ENCODE measurements at places on chromosomes 11 and 22. TPM values are rescaled to one million over a fixed set of nuclear protein-coding genes. Genes with fewer than 3 reads are reported as not detected.
A peak's percentile ranks its signal among the peaks of the same experiment; 100 is the strongest.

DNA sequence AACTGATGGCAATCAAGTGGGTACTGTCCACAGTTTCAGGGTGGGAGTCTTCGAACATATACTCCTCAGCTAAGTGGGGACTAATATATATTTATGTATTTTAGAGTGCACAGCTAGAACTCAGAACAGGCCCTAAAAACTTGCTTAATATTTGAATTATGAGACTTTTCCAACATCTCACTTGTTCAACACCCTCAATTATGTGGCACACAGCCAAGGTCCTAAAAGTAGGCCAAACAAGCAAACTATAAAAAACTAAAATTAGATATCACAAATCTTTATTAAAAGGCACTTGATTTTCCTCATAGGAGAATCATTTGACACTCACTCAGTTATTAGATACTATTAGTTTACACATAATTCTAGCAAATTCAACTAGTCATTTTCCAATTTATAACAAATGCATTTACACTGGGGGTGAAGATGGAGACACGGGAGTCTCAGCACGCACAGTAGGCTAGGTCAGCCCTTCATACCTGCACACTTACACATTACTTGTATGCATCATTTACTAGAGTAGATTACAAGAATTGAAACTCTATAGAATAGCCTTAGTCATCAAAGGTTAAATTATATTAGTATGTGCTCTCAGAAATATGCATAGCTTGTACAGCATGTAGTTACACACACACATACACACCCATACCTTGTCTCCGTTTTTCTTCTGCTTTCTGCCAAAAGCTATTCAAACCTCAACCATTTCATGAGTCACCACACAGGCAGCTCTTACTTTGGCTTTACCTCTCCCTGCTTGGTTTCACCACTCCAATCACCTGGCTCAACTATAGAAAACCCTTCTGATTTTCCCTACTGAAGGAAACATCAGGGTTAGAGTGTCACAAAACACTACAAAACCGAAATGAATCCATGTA lies 171.5 kb downstream of the SBF2 start:
- no peak overlapping the region for H3K4me3 ChIP-seq
- DNase-seq: no peak
- H3K27ac ChIP-seq: peak overlapping the region; percentile 14

DNA sequence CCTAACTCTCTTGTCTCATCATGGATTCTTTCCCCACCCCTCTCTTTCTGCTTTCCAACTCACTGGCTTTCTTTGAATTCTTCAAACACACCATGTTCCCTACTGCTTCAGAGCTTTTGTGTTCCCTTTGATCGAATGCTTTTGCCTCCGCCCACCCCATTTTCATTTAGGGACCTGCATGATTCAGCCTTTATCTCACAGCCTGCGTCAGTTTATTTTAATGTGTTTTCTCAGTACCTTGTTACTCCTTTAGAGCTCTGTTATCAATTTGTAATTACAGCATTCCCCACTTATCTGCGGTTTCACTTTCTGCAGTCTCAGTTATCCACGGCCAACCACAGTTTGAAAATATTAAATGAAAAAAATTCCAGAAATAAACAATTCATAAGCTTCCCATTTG lies 451.3 kb downstream of the METTL15 start:
- H3K27ac ChIP-seq: no peak overlapping the region
- no peaks in the 10 kb centered on the region for H3K4me1 ChIP-seq
- H3K36me3 ChIP-seq: no peaks in the 10 kb centered on the region
- DNase-seq: no peak

GRCh38 chr11:115707180-115707905 lies 203.1 kb upstream of the CADM1 start:
- DNase-seq: no peak
- no peak overlapping the region for H3K27ac ChIP-seq
- H3K36me3 ChIP-seq: no peaks in the 10 kb centered on the region
- peaks cover 17% of the 10 kb centered on the region for H3K27me3 ChIP-seq

DNA sequence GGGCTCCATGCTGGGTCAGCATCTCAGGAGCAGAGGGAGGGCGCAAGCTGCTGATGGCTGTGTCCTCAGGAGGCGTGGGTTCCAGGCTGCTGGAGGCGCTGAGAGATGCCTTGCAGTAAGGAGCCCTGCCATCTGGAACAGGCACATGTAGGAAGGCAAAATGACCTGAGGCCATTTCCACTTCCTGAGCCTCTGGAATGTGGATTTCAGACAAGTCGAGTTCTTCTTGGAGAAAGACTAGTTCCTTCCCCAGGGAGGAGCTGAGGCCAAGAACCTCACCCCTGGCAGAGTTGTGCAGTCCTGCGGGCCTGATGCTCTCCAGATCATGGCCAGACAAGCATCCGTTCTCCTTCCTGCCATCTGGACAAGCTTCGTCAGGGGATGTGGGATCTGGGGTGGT lies 19.3 kb downstream of the HPS4 start:
- peaks cover 43% of the 10 kb centered on the region for H3K4me1 ChIP-seq
- no peaks in the 10 kb centered on the region for H3K27me3 ChIP-seq
- H3K27ac ChIP-seq: peak overlapping the region; percentile 29
- DNase-seq: no peak
- peaks cover 73% of the 10 kb centered on the region for H3K36me3 ChIP-seq
- no peak overlapping the region for H3K4me3 ChIP-seq

DNA sequence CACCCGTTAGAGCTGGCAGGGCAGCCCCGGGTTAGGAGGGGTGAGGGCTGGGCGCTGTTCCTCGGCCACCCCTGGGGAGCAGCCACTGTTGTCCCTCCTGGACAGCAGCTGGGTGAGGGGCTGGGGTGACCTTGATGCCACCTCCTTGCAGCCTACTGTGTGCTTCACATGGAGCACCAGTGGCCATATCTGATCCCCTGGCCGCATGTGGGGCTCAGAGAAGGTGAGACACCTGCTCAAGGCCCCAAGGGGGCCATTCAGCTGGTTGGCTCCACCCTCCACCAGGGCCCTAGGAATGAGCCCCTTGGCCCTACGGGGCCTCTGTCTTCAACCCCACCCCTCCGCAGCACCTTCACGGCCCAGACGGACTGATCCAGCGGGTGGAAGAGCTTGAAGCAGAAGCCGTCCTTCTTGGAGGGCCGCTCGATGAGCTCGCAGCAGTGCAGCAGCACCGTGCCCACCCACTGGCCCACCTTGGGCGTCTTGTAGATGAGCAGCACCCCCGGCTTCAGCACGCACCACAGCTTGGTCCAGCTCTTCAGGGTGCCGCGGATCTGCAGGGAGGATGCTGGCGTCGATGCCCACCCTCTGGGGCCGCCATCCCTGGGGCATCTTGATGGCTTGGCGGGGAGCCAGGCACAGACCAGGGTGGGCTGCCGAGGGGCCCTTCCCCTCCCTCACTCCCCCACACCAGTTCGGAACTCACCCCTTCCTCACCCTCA lies 44.9 kb downstream of the OSBPL5 start:
- DNase-seq: peak; percentile 76
- H3K4me1 ChIP-seq: peaks cover 26% of the 10 kb centered on the region
- H3K36me3 ChIP-seq: peaks cover 43% of the 10 kb centered on the region
- no peaks in the 10 kb centered on the region for H3K27me3 ChIP-seq

DNA sequence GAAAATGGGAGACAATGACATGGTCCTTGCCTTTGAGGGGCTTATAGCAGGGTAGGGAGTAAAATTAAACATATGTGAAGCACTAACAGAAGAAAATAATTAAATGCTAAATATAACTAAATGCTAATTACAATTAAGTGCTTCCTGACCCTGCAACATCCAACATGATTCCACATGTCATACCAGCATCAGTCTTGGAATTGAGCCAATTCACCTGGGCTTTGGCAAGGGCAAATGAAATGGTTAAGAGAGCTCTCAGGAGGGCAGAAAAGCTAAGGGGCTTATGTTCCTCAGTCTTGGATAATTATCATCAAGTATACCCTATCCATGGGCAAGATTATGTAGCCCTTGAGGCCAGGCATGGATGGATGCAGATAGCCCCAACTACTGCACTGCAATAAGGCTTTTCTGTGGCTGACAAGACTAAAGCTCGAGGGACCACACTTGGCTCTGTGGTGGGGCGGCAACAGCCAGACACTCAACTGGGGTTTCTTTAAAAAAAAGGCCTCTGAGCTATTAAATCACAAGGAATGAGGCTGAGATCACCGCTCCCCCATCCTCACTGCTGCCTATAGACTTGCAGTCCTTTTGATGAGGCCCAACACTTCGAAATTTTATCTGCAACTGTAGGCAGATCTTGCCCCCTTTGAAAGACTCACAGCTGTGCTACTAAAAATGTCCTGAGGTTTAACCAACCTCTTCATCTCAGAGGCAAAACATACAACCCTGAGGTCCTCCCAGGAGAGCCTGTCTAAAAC lies 39.0 kb downstream of the IL18BP start:
- no peak for DNase-seq
- H3K36me3 ChIP-seq: peaks cover 27% of the 10 kb centered on the region
- peak overlapping the region; percentile 53 for H3K4me3 ChIP-seq
- peaks cover 60% of the 10 kb centered on the region for H3K4me1 ChIP-seq

GRCh38 chr22:35312198-35313059 lies 12.7 kb downstream of the TOM1 start:
- peak overlapping the region; percentile 85 for H3K27ac ChIP-seq
- peaks cover 77% of the 10 kb centered on the region for H3K4me1 ChIP-seq
- H3K36me3 ChIP-seq: no peaks in the 10 kb centered on the region

DNA sequence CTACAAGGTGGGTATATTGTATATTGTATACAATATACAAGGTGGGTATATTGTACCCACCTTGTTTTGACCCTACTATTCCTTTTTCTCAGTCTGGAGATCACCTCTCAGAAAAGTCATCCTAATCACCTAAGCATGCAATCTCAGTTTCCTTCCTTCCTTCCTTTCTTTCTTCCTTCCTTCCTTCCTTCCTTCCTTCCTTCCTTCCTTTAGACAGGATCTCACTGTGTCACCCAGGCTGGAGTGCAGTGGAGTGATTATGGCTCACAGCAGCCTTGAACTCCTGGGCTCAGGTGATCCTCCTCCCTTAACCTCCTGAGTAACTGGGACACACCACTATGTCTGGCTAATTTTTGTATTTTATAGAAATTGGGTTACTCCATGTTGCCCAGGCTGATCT lies 1.2 kb upstream of the KCNE3 start:
- no peak overlapping the region for H3K4me3 ChIP-seq
- no peak overlapping the region for H3K27ac ChIP-seq
- H3K36me3 ChIP-seq: no peaks in the 10 kb centered on the region
- no peak for DNase-seq
- peaks cover 17% of the 10 kb centered on the region for H3K4me1 ChIP-seq

GRCh38 chr22:29433856-29434255 lies 4.5 kb upstream of the RFPL1 start:
- no peak overlapping the region for H3K4me3 ChIP-seq
- no peak overlapping the region for H3K27ac ChIP-seq
- H3K4me1 ChIP-seq: no peaks in the 10 kb centered on the region
- DNase-seq: no peak

DNA sequence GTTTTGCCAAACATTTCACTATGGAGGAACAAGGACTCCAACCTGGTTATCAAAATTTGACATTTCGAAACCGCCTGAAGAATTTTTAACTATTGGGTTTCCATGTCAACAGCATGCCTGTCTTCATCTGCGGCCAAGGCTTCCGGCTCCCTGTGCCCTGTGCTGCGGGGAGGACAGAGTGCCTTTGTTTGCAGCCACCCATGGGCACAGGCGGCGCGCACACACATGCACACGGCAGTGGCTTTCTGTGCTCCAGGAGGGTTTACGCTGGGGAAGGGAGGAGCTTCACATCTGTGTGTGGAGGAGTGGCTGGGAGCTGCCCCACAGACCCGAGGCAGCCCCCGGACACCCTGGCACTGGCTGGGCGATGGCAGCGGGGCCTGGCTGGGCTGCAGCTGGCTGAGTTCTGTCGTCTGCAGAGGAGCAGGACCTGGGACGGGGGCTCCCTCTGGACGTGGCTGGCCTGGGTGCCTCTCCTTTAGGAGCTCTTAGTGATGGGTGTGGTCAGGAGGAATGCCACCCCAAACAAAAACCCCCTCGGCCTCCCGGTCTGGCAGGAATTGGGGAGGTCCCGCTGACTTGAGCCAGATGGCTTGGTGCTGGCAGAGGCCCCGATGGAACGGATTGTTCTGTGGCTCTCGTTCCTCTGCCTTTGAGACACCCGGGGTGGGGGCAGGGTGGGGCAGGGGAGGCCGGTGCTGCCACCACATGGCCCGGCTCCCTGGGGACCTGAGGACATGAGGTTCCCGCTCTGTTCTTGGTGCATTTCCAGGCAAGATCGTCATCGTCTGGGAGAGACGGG lies 1290.9 kb downstream of the BRD1 start:
- H3K36me3 ChIP-seq: no peaks in the 10 kb centered on the region
- peak overlapping the region; percentile 55 for H3K27ac ChIP-seq
- no peak for DNase-seq
- H3K4me3 ChIP-seq: peak overlapping the region; percentile 24
- H3K4me1 ChIP-seq: peaks cover 25% of the 10 kb centered on the region

DNA sequence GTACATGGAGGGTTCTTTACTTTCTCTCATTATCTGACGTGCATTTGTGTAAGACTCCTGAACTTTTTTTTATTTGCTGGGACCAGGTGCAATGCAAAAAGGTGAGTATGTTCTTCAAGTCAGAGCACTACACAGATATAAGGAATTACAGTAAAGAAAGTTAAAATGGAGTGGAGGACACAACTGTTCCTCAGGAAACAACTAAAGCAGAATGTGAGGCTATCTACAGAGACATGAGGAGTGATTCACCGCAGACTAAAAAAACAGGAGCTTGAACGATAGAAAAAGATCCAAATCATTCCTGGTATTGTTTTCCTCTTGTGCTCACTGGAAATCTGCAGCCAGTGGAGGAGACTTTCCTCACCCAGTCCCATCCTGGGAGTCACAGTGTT lies 106.2 kb downstream of the ABTB2 start:
- no peak for DNase-seq
- no peaks in the 10 kb centered on the region for H3K36me3 ChIP-seq
- peak overlapping the region; percentile 47 for H3K27ac ChIP-seq
- H3K27me3 ChIP-seq: no peaks in the 10 kb centered on the region
- peaks cover 24% of the 10 kb centered on the region for H3K4me1 ChIP-seq

DNA sequence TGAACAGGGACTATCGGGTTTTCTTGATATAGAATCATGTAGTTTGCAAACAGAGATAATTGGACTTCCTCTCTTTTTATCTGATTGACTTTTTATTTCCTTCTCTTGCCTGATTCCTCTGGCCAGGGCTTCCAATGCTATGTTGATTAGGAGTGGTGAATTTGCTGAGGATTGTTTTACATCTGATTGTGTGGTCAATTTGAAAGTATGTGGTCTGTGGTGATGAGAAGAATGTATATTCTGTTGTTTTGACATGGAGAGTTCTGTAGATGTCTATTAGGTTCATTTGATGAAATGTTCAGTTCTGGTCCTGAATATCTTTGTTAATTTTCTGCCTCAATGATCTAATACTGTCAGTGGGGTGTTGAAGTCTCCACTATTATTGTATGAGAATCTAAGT lies 713.2 kb upstream of the CCDC179 start:
- H3K4me1 ChIP-seq: no peaks in the 10 kb centered on the region
- H3K4me3 ChIP-seq: no peak overlapping the region
- no peaks in the 10 kb centered on the region for H3K36me3 ChIP-seq
- H3K27ac ChIP-seq: no peak overlapping the region
- no peak for DNase-seq

GRCh38 chr22:24159650-24160049 lies 21.6 kb upstream of the SUSD2 start:
- DNase-seq: no peak
- H3K27me3 ChIP-seq: no peaks in the 10 kb centered on the region
- no peak overlapping the region for H3K27ac ChIP-seq
- H3K36me3 ChIP-seq: peaks cover 15% of the 10 kb centered on the region

LMO2 gene
- 11.1 TPM for total RNA-seq

IGLL1 gene
- not detected for total RNA-seq

CRACR2B gene
- 31.7 TPM for total RNA-seq

TTC28 gene
- total RNA-seq: 8.1 TPM

TST gene
- total RNA-seq: 56.3 TPM

MS4A15 gene
- total RNA-seq: not detected

GNAZ gene
- 3.6 TPM for total RNA-seq

MAPK8IP2 gene
- 3.3 TPM for total RNA-seq

Measured in suprapubic skin (tissue), 4 donors.